ENCODE measurements at places on chromosomes 2 and 18.
A peak's percentile ranks its signal among the peaks of the same experiment; 100 is the strongest.

DNA sequence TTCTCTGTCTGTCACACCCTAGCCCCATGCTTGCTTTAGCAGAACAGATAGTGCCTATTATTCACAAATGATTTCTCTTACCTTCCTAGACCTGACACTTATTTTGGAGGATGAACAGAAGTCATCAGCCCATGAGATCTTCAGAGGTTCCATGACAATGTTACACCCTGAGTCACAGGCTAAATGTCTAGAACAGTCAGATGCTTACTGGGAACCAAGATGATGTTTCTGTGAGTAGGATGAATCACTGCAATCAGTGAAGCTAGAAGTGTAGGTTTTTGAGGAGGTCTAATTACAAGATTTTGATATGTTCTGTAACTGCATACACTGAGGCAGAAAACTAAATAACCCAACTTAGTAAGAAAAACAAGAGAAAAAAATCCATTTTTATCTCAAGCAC is 123.0 kb upstream of the THUMPD2 start:
- no peaks in the 10 kb centered on the region for H3K27me3 ChIP-seq
- H3K27ac ChIP-seq = no peak overlapping the region
- H3K36me3 ChIP-seq = no peaks in the 10 kb centered on the region
- peaks cover 3% of the 10 kb centered on the region for H3K4me1 ChIP-seq

DNA sequence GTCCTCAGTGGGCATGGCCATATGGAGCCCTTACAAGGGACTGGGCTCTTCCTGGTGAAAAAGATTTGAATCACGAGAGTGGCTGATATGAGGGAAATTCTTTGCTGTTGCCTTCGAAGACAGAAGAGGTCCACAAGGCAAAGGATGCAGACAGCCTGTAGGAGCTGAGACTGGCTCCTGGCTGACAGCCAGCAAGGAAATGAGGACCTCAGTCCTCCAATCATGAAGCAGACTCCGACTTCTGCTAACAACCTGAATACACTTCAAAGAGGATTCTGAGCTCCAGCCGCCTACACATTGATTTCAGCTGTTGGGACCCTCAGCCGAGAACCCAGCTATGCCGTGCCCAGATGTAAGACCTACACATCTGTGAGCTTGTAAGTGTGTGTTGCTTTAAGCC is 3.0 kb upstream of the ST8SIA5 start:
- no peak for DNase-seq
- H3K4me1 ChIP-seq = peaks cover 10% of the 10 kb centered on the region
- H3K27me3 ChIP-seq = peaks cover 72% of the 10 kb centered on the region
- H3K4me3 ChIP-seq = no peak overlapping the region
- H3K27ac ChIP-seq = no peak overlapping the region

- no peak for DNase-seq
- H3K36me3 ChIP-seq = no peaks in the 10 kb centered on the region
- H3K4me3 ChIP-seq = no peak overlapping the region
- no peak overlapping the region for H3K27ac ChIP-seq
These were observed 401.9 kb downstream of the LRP1B start for GRCh38 chr2:141728886-141729285.

DNA sequence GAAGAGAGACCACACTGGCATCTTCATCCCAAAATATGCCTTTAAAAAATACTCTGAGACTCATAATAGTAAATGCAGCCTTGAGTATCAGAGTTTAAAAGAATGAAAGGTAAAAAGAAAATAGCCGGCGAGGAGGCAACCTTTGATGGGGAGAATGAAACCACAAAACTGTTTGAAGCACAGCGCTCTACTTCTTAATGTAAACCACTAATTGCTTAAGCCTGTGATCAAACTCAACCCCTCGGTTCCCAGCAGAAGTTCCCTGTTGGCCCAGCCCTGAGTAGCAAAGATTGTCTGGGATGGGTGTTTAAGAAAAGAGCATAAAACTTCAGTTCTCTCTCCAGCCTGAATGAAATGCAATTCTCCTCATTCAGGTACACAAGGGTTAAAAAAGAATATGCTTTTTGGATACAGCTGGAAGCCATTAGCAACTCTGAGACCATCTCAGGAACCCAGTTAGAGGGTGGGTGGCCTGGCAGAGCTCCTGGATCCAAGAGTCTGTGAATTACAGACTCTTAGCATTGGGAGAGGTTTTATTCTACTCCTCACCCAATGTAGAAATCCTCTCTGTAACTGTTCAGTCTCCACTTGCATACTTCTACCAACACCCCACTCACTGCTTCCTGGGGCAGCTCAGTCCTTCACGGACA is 44.8 kb downstream of the VIT start:
- H3K36me3 ChIP-seq = no peaks in the 10 kb centered on the region
- H3K4me1 ChIP-seq = peaks cover 2% of the 10 kb centered on the region
- no peak overlapping the region for H3K4me3 ChIP-seq
- no peak overlapping the region for H3K27ac ChIP-seq
- peaks cover 38% of the 10 kb centered on the region for H3K27me3 ChIP-seq

- H3K4me3 ChIP-seq = no peak overlapping the region
- H3K36me3 ChIP-seq = no peaks in the 10 kb centered on the region
- no peaks in the 10 kb centered on the region for H3K4me1 ChIP-seq
- no peak for DNase-seq
These were observed 608.0 kb downstream of the SUCLG1 start for GRCh38 chr2:83851066-83851465.

GRCh38 chr2:61785583-61785982 is 68.3 kb downstream of the FAM161A start:
- H3K4me1 ChIP-seq = no peaks in the 10 kb centered on the region
- no peak overlapping the region for H3K27ac ChIP-seq
- DNase-seq = no peak
- H3K4me3 ChIP-seq = no peak overlapping the region
- H3K36me3 ChIP-seq = no peaks in the 10 kb centered on the region

GRCh38 chr18:25726298-25726697 is 364.1 kb downstream of the SS18 start:
- no peaks in the 10 kb centered on the region for H3K27me3 ChIP-seq
- no peak overlapping the region for H3K27ac ChIP-seq
- no peak for DNase-seq
- H3K4me3 ChIP-seq = no peak overlapping the region

GRCh38 chr18:58565021-58565420 is 63.9 kb downstream of the ALPK2 start:
- DNase-seq = no peak
- H3K4me1 ChIP-seq = peaks cover 9% of the 10 kb centered on the region
- no peak overlapping the region for H3K4me3 ChIP-seq
- H3K27ac ChIP-seq = no peak overlapping the region
- no peaks in the 10 kb centered on the region for H3K27me3 ChIP-seq

- no peak overlapping the region for H3K27ac ChIP-seq
- H3K4me3 ChIP-seq = no peak overlapping the region
- no peaks in the 10 kb centered on the region for H3K36me3 ChIP-seq
- H3K27me3 ChIP-seq = peaks cover 33% of the 10 kb centered on the region
- no peak for DNase-seq
These were observed 7.1 kb upstream of the GRHL1 start for GRCh38 chr2:9944330-9944758.

DNA sequence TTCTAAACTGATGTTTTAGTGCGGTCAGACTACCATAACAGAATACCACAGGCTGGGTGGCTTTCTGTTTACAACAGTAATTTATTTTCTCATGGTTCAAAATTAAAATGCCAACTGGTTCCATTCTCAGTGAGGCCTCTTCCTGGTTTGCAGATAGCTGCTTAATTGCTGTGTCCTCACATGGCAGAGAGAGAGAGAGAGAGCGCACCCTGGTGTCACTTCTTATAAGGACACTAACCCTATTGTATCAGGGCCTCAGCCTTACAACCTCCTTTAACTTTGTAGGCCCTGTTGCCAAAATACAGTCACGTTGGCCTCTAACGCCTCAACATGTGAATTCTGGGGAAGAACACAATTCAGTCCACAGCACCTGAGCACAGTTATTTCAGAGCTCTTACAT is 37.5 kb upstream of the ZNF385B start:
- peaks cover 6% of the 10 kb centered on the region for H3K27me3 ChIP-seq
- H3K27ac ChIP-seq = no peak overlapping the region
- H3K4me1 ChIP-seq = no peaks in the 10 kb centered on the region
- no peak overlapping the region for H3K4me3 ChIP-seq

DNA sequence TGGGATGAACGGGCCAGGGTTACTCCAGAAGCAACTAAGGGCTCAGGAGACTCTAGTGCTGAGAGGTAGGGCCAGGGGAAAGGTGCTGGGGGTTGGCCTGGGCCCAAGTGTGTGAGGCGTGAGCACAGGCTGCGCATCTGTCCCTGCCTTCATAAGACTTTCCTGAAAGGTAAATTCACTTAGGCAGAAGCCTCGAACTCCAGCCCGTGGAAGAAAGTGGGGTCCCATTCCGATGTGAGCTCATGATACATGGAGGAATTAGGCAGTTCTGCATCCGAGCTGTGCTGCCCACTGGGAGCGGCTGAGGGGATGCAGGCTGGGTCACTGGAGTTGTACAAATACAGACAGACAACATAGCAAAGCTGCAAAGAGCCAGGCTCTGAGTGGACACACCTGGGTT is 16.2 kb downstream of the PARD6G start:
- H3K27ac ChIP-seq = no peak overlapping the region
- no peak overlapping the region for H3K4me3 ChIP-seq
- peaks cover 5% of the 10 kb centered on the region for H3K27me3 ChIP-seq
- H3K36me3 ChIP-seq = no peaks in the 10 kb centered on the region
- H3K4me1 ChIP-seq = no peaks in the 10 kb centered on the region

DNA sequence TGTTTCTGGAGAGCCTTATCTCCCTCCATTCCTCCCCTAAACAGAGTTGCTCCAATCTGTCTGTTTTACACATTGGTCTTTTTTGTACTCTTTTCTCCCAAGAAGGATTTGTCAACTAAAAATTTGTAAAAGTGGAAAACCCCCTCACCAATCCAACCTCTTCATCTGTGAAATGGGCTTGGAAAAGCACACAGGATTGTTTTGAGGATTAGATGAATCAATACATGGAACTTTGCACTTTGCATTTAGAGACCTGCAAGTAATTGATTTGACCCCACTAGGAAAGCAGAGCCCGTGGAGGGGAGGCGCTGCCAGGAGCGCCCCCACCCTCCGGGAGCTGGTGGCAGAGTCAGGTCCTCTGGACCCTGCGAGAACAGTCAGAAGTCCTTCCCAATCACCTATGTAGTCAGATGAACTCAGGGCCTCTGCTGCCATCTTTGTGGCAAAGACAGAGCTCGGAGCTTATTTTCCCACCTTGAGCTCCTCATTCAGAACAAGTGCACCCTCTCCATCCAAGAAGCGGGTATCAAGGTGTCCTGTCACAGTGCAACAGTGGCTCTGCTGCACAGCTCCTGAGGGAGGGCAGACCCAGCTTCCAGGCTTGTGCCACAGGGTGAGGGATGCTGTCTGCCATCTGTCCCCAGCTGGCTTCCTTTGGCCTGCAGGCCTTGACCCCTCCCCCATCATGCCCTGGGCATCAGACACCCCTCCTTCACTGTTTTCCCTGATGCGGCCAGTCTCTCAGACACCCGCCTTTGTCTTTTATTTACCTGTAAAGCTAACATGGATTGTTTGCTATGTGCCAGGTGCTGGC is 1.7 kb upstream of the TMEM185B start:
- H3K4me1 ChIP-seq = peaks cover 71% of the 10 kb centered on the region
- peaks cover 62% of the 10 kb centered on the region for H3K36me3 ChIP-seq
- peak overlapping the region; percentile 50 for H3K27ac ChIP-seq
- H3K4me3 ChIP-seq = peak overlapping the region; percentile 86
- no peak for DNase-seq

DNA sequence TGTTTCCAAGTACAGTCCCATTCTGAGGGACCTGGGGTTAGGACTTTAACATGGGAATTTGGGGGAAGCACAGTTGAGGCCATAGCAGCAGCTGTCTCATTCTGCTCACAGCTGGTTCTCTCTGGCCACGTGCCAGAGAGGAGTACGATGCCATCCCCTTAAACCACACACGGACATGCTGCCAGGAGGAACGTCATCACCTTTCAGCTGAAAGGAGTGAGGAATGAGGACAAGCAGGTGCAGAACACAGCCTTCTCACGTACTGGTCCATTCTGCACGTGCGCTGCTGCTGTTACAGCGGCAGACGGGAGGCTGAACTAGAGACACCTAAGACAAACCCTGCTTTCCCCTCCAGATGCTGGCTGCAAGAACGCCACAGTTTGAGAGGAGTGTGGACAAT is 33.5 kb downstream of the ODC1 start:
- no peak overlapping the region for H3K27ac ChIP-seq
- H3K27me3 ChIP-seq = no peaks in the 10 kb centered on the region
- no peak for DNase-seq
- peaks cover 11% of the 10 kb centered on the region for H3K36me3 ChIP-seq

- H3K4me1 ChIP-seq = no peaks in the 10 kb centered on the region
- peaks cover 1% of the 10 kb centered on the region for H3K27me3 ChIP-seq
- no peak overlapping the region for H3K4me3 ChIP-seq
- H3K36me3 ChIP-seq = no peaks in the 10 kb centered on the region
These were observed 175.8 kb downstream of the LOXHD1 start for GRCh38 chr18:46481048-46481846.

GRCh38 chr2:23673830-23674679 is 252.9 kb downstream of the ATAD2B start:
- no peak for DNase-seq
- H3K27me3 ChIP-seq = no peaks in the 10 kb centered on the region
- H3K4me3 ChIP-seq = no peak overlapping the region
- H3K4me1 ChIP-seq = no peaks in the 10 kb centered on the region
- H3K27ac ChIP-seq = no peak overlapping the region
